Hematopoietic multipotent progenitor cell treated with erythropoietin and hydrocortisone succinate and interleukin-3 and kit ligand, for 6 days (in vitro differentiated cells): ENCODE measurements at places on chromosomes 2 and 18.

DNA sequence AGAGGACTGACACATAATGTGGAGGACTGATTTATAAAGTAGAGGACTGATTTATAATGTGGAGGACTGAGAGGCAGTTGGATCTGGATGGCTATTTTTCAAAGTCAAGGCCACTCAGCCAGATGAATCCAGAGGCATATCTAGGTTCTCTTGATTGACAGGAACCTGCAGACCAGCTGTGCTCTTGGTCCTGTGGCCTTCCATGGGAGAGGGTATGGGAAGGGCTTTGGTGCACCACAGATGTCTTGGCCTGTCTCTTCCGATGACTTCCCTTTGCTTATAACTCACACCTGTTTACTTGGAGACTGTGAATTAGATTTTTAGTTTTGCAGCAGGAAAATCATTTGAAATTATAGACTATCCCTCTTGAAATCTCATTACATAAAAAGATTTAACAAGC lies 32.3 kb downstream of the AGAP1 start:
- no peak for DNase-seq

DNA sequence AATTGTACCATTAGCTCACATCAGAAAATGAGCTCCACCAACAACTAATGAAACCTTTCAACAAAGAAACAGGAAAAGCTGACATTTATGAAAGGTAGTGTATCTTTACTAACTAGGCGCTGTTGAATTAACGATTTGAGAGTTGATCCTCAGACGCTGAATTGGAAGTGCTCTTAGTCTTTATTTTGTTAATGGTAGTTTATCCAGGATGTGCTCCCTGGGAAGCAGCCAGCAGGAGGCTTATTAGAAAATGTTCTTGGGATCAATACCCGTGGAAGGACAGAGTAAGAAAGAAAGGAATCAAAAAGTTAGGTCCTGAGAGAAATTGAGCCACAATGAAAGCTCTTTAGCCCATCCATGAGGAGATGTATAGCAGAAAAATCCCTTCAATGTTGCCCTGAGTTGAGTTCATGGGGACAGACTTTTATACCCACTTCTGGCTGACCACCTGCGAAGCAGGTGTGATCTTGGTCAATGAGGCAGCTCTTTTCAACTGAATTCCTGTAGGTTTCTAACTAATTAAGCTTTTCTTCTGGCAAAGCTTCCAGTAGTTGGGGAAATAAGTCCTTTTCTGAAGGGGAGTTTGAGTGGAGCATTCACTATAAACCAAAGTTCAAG lies 492.6 kb upstream of the REG3G start:
- no peak for DNase-seq

GRCh38 chr2:36277146-36277808 lies 78.3 kb upstream of the CRIM1 start:
- no peak for DNase-seq

DNA sequence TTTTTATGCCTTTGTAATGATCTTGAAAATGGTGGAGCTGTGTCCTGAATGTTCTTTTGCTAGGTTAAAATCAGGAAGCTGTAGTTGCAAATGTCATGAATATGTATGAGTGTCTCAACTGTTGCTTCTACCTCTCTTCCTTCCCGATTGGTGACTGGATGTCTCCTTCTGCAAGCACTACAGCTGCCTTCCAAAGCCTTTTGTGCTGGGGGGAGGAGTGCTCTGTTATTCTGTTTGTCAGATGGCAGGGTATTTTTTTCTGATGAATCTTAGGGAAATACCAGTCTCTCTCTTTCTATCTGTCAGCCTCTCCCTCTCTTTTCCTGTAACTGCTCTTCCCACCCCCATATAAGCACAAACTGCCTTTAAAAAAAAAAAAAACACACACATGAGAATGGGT lies 1396.3 kb upstream of the CELF4 start:
- no peak for DNase-seq

- DNase-seq, result no peak
These were observed 6.6 kb downstream of the VWA3B start for GRCh38 chr2:98093611-98094010.

- DNase-seq, result no peak
These were observed 7.0 kb upstream of the SP9 start for GRCh38 chr2:174327841-174328113.

DNA sequence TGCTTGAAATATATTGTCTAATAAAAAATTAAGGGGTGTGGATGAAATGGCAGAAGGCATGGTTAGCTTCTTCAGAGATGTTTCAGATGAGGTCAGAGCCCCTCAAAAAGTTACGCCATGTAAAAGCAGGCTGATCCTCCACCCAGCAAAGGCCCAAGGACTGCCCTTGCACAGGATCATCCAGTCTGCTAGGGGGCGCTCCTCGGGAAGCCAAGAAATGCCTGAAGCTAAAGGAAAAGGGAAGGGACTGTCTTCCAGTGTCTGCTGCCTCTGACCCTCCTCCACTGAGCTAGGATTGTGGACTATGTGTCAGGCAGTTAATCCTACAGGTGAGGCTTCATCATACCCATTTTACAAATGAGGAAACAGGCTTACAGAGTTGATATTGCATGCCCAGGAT lies 33.8 kb upstream of the TEX51 start:
- DNase-seq, result no peak

- DNase-seq, result no peak
These were observed 51.7 kb downstream of the ARHGAP28 start for GRCh38 chr18:6781142-6781714.

- DNase-seq, result no peak
These were observed 326.8 kb downstream of the AKAIN1 start for GRCh38 chr18:4870177-4870773.

GRCh38 chr2:162591403-162592083 lies 247.0 kb downstream of the KCNH7 start:
- no peak for DNase-seq

DNA sequence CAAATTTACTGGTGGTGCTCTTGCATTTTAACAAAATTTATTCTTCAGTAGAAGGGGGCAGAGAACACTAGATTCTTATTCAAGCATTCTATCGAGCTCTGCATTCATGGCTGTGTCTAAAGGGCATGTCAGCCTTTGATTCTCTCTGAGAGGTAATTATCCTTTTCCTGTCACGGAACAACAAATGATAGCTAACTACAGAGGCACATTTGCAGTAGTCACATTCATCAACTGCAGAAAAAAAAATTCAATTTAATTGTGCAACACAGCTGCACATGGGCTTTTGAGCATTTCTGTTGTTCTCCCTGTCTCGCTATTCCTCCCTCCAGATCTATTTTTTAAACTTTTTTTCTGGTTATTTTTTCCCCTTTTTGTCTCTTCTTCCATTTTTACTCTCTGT lies 13.0 kb upstream of the DLX1 start:
- no peak for DNase-seq

- no peak for DNase-seq
These were observed 857.3 kb downstream of the RNF144A start for GRCh38 chr2:7774481-7774880.

DNA sequence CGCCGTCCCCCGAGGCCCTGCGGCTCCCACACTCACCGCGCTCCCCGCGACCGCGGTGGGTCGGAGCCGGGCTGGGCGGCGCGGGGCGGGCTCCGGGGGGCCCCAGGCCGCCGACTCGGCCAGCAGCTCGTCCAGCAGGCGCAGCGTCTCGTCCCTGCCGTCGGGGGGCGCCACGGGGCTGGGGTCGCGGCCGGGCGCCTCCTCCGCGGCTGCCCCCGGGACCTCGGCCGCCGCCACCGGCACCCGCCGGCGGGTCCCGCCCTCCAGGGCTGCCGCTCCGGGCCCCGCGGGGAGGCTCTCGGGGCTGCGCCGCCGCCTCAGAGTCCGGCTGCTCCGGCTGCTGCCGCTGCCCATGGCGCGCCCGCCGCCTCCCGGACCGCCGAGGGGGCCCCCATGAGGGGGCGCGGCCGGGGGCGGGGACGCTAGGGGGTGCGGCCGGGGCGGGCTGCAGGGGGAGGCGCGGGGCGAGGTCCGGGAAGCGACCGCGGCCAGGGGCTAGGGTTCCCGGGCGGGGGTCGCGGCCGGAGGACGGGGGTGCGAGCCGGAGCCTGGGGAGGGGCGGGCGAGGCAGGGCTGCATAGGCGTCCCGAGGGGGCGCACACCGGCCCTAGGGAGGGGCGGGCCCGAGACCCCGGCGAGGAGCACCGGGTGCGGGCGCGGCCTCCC lies at the start of gene CYS1:
Gene CYS1, minus strand, starts transcription at position 542 of the 666 bp plus-strand sequence. Its CDS starts 188 bp downstream, at position 354.
- no peak for DNase-seq

DNA sequence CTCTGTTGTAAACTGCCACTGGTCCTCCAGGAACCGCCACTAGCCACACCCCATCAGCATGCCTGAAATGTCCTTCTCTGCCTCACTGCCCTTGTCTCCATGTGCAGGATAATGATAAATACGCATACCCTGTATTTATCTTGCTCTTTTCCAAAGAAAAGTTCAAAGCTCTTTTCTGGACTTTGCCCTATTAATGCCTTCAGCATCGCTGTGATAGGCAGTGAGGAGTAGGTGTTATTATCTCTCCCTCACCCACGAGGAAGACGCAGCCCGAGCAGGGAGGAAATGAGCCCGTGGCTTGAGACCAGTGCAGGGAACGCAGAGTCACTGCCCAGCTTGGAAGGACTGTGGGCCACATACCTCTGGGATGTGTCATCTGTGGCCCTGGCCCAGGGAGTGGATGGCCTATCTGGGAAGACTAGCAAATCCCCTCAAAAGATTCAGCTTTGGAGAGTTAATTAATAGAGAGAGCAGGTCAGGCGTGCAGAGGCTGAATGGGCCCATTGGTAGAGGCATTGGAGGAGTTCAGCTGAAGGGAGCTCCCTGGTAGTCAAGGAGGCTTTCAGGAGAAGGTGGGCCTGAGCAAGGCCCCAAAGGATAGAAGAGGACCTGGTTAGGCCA lies 39.5 kb upstream of the MCFD2 start:
- DNase-seq, result peak; percentile 28

- no peak for DNase-seq
These were observed 31.3 kb upstream of the TOGARAM2 start for GRCh38 chr2:28949617-28950305.

- DNase-seq, result peak; percentile 93
These were observed 133.5 kb downstream of the SPTBN1 start for GRCh38 chr2:54589340-54590215.

DNA sequence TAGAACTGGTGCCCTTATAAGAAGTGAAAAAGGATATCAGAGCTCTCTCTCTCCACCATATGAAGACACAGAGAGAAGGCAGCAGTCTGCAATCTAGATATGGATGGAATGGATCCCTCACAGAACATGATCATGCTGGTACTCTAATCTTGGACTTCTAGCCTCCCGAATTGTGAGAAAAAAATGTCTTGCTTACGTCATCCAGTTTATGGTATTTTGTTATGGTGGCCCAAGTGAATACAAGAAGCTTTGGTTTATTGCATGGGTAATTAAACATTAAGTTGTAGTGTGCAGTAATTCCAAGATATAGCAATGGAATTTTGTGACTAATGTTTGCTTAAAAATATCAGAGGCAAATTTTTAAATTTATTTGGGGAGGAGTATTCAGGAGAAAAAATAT lies 1667.4 kb upstream of the SLC39A10 start:
- DNase-seq, result no peak

DNA sequence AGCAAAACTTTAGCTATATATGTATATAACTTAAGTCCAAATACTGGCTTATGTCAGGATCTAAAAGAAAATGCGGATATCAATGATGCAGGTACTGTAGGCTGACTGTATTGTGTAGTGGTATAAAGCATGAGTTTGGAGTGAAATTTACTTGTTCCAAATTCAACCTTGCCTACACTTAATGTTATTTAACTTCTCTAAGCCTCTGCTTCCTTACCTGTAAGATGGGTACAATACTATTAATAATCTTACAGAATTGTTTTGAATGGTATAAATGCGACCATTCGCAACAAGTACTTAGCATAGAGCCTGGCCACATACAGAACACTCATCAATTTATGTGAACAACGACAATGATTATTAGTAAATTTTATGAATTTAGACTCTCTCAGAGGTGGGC lies 62.4 kb downstream of the SPRED2 start:
- no peak for DNase-seq

DNA sequence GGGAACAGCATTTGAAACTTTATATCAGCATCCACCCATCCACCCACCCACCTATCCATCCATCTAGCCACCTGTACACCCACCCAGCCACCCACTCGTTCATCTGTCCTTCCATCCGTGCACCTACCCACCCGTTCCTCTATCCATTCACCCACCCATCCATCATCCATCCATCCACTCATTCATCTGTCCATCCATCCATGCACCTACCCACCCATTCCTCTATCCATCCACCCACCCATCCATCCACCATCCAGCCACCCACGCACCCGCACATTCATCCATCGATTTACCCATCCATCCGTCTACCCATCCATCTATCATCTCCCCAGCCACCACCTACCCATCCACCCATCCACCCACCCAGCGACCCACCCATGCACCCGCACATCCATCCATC lies 24.8 kb downstream of the LDLRAD4 start:
- no peak for DNase-seq
